ENCODE measurements at places on chromosomes 5 and 9.

- no peak for DNase-seq
These were observed 2300.3 kb upstream of the C9orf72 start for GRCh38 chr9:29873579-29873978.

- DNase-seq = no peak
These were observed 258.1 kb upstream of the IRX2 start for GRCh38 chr5:3009605-3010004.

- no peak for DNase-seq
These were observed 74.7 kb upstream of the RASGRF2 start for GRCh38 chr5:80885396-80886000.

DNA sequence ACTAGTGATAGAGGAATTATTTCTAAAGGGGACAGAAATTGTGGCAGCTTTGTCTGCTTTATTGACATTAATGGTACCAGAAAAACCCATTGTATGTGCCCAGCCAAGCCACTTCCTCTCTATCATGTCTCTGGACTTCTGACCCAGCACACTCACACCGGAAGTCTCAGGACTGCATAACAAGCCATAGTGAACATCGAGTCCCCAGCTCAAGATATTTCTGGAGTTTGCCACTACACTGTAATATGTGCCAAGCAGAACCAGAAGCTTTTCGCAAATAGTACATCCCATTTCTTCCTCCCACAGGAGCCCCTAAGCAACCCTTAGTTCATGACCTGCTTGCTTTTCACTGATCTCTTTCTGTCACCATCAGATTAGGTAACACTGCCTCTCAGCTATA lies 187.4 kb upstream of the GHR start:
- DNase-seq = no peak

DNA sequence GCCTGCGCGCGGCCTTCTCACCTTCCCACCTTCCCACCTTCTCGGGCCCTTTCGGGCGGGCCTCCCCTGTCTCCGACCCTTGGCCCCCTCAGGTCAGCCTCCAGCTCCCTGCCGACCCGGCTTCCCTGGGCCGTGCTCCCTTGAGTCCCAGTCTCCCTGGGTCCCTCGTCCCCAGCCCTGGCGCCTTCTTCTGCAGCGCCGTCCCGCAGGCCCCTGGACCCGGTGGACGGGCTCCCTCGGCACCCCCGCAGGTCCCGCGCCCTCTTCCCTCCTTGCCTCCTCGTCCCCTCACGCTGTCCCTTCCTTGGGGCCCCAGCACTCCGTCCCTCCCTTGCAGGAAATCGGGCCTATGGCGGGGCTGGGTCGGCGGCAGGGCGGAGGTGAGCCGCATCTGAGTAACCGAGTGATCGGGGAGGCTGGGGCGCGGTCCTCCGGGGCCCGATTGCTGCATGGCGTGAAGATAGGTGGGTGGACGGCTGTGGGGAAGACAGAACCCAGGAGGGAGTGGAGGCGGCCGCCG lies 7.6 kb downstream of the ARPC5L start:
- DNase-seq = no peak

Measured in CD4-positive, alpha-beta T cell treated with Interleukin-15 for 4 hours (primary cell).